Activated CD4-positive, alpha-beta T cell treated with anti-CD3 and anti-CD28 coated beads, Interleukin-2, Interleukin-6, amounts not matched to agents 100 ng/mL and 50 ng/mL, durations not matched to agents 16 hours and 8 hours (primary cell): ENCODE measurements at places on chromosomes 2 and 18.
A peak's percentile ranks its signal among the peaks of the same experiment; 100 is the strongest.

DNA sequence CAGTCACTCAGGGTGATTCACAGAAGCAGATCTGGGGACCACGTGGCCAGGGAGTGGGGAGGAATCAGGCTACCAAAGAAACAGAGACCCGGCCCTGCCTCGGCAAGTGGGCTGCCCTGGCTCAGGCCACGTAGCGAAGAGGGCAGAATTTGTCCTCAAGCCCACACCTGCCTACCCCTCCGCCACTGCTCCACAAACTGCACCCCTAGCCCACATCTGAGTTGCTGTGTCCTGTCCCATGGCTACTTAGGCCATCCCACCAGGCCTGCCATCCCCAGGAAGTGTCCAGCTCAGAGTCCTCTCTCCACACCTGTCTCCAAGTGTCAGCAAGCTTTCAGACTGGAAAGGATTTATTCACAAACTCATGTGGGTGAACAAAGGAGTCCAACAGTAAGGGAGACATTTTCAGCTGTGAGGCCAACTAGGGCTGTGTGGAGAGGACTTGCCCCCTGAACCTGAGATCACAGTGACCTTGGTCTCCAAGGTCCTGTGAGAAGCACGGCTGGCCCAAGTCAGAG, 31.7 kb upstream of the ASPRV1 start:
- no peak for DNase-seq

- DNase-seq: peak; percentile 73
Observed at GRCh38 chr2:239298116-239298804, 102.6 kb downstream of the HDAC4 start.

DNA sequence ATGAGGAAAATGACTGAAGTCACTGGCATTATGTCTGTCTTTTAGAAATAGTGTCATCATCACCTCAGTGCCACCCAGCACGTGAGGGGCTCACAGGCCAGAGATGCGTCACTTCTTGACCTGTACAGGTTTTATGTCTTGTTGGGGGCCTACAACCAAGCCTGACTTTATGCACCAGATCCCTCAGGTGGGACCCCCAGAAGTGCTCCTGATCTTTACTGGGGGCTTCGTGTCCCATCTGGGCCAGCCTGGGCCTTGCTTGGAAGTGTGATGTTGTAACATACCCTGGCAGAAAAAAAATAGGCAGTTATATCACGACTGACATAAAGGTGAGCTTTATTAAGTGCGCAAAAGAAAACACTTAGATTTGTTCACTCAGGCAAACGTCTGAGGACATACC, 21.5 kb upstream of the GNAL start:
- no peak for DNase-seq

GRCh38 chr2:82139979-82140611, 1835.5 kb upstream of the LRRTM1 start:
- DNase-seq: no peak

DNA sequence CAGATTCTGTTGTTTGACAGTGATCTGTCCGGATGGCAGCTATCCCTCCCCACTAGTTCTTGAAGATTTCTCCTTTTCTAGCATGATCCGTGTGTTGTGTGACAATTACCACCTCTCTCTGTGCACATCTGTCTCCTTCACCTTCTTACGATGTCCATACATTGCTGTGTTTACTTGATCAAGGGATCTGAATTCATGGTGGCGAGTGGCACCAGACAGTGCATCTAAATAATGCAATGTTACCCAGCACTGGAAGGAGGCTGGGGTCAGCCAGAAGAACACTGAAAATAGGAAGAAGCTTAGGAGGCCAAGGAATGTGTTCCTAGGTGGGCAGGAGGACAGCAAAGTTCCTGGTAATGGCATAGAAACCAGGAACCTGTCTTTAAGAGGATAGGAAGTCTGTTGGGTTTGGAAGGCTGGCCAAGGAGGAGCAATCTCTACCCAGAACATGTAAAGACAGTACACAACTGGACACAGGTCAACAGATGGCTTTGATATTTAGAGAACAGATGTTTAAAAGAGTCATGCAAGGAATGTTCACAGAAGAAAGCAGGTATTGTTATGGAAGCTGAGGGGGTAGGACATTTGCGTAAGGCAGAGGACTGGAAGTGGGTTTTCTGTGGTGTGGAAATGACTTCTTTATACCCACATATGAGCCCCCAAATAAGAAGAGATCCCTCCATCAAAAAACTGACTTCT, 126.4 kb downstream of the HRH4 start:
- no peak for DNase-seq

DNA sequence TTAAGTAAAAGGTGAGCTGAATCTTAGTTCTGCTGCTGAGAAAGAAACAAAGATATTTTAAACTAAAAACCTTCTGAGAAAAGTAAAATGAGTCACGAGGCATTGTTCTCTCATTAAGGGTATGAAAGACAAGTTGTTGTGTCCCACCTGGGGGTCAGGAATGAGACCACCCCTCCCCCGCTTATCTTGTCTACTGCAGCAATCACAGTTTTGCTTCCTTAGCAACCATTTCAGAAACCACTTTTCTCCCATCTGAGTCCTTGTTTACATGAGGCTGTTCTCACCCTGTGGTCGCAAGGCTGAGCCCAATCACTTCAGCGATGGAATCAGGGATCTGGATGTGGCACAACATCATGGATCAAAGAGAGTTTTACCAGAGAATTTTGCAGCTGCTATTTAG, 377.6 kb upstream of the NETO1 start:
- DNase-seq: no peak

- DNase-seq: no peak
Observed at GRCh38 chr2:98769114-98769476, 38.2 kb upstream of the MGAT4A start.

DNA sequence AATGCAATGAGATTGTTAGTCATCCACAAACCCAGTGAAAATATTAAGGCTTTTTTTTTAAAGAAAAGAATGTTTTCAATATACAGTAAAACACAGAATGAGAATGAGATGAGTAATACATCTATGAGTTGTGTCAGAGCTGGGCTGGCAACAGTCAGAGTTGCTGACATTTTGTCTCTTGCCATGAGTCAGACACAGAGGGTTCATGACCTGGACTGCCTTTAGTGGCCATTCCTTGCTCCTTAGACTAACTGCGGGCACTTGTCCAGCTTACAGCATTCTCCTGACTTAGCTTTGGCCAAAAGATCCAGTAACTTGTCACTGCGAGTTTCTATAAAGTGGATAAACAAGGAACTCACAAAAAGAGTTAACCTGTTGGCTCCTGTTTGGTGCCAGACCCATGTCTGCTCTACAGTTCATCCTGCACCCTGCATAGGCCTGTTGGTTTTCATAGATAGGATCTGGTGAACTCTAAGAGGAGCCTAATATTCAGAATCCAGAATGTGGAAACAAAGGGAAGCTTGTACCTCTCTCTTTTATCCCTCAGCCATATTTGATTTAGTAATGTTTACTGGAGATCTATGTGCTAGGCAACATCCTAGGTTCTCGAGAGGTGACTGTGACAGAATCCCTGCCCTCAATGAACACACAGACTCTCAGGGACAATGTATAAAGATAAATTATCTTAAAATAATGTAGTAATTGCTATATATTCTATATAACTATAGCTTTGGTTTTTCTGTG, 391.5 kb upstream of the VWC2L start:
- no peak for DNase-seq

DNA sequence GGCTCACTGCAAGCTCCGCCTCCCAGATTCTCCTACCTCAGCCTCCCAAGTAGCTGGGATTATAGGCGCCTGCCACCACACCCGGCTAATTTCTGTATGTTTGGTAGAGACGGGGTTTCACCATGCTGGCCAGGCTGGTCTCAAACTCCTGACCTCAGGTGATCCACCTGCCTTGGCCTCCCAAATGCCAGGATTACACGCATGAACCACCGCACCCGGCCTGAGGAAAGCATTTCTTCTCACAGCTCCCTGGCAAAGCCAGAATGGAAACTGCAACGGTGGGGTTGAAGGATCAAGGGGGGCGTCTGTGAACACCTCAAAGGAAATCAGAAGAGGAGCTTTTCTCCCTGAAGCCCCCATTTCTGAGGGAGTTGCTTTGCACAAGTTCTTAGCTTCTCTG, 11.2 kb upstream of the TEX51 start:
- DNase-seq: no peak

DNA sequence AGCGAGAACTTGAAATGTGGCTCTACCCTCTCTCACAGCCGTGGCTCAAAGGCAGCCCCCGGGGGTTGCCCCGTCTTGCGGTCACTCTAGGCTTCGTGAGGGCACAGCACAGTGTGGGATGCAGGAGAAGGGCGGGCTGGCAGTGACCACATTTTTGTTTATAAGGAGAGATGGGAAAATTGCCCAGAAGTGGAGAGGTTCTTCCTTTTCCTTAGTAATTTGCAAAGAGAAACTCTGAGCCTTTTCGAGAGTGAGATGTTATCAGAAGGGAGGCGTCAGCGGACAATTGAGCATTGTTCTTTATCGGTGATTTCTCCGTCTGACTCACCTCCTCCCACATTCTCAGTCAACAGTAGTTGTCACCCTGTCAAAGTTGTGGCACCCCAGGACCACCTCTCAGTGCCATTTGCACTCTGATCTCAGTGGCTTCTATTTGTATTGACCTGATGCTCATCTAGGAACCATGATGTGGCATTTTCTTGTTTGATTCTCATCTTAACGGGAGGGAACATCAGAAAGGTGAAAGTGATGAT, 89.6 kb downstream of the ACAA2 start:
- DNase-seq: peak; percentile 63

DNA sequence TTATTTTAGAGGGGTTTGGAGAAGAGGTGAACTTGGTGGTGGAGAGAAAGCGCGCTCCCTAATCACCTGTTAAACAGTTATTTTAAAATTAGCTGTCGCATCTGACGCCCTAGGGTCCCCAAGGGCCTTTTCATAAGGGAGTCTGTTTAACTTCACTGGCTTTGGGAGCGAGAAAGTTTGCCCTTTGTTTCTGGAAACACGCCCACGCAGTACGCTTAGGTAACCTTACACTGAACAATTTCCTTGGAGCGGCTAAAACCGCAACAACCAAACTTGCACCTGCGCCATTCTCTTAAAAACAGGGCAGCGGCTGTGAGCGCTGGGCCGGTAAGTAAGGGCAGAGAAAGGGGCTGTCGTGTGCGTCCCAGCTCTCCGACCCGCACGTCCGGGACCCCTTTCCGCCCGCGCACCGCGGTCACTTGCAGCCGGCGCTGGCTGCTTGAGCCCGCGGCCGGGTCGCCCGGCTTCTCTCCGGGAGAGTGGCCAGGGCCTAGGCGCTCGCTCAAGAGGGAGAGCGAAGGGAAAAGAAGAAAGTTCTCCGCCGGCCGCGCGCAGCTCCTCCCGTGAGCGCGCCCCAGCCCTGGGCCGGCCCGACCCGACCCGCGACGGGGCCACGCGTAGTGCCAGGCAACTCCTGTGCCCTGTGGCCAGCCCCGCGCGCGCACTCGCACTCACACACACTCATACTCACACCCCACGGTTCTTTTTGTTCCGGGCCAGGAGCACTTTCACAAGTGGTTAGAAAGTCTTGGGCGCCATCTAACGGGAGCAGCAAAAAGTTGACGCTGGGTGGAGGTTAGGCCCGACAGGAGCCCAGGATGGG, 19.2 kb downstream of the POU3F3 start:
- DNase-seq: peak; percentile 74

DNA sequence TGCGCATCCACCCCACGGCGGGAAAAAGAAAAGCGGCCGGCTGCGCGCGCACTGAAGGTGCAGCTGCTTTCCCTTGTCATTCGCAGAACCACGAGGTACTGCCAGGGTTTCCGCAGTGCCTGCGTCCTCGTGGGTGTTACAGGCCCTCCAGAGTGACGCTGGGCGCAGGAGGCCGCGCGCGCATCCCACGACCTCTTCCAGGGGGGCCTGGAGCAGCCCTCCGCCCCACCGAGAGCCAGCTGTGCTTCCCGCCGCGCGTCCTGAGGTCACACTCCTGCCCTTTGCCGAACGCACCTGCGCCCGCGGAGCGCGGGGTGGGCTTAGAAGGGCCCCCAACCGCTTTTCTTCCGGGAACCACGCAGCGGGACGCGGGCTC, 378 bp upstream of the IAH1 start:
- DNase-seq: peak; percentile 64

DNA sequence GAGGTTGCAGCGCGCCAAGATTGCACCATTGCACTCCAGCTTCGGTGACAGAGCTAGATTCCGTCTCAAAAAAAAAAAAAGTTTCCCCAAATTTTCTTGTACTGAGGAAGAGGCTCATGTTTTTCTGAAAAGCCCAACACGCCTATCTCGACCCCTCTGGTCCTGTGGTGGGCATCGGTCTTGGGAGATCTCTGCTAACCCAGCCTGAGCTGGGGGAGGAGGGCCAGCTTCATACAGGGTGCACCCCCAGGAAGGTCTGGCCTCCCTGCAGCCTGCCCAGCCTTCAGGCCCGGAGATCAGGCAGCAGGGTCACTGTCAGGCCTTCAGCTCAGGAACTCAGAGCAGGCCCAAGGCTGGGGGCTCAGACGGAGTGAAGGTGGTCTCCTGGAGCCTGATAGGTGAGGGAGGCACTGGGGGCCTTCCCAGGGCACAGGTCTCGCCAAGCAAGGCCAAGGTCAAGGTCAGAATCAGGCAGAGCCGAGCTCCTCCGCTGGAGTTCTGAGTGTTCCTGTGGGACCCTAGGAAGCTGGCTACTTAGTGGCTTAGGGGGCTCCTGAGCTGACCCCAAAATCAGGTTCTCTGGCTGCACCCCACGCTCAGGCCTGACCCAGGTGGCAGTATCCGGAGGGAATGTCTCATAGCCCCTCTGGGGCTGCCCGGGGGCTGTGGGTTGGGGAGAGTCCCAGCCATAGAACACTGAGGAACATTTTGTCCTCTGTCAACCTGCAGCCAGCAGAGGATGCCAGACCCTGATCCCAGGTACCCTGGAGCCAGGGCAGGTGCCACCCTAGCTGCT, 37.9 kb upstream of the SMAD7 start:
- no peak for DNase-seq

DNA sequence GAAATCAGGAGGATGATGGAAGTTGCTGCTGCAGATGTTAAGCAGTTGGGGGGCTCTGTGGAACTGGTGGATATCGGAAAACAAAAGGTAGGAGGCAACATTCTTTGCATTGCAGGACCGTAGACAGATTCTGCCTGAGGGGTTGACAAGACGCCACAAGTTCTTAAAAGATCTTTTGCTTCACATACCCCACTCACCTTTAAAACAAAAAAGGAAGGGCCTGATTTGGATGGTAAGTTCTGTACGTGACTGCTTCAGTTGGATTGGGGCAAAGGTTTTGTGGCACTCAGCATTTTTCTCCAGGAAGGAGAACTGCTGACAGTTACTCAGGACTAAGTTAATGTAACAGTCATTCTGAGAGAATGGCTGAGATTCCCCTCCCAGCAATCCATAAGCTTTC, 5.2 kb downstream of the CNDP2 start:
- DNase-seq: no peak

- no peak for DNase-seq
Observed at GRCh38 chr18:75351409-75351808, 76.1 kb downstream of the SMIM21 start.
